NCI-H774 (cell line): ENCODE measurements at places on chromosomes 3 and 15.

DNA sequence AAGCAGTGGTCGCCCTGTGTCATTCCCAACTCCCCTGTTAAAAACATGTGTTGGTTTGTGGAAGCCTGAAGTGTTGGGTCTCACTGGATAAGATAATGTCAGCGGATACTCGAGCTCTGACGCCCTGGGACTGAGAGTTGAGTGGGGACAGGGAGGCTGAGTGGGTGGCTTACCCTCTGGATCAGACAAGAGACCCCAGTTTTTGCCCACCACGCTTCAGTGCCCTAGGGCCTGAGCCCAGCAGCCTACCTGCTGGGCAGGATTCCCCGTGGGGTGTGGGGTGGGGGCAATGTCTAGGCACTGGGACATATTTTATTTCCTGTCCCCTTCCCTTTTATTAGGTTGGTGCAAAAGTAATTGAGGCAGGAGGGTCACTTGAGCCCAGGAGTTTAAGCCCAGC, 75.0 kb downstream of the SMAD6 start:
- no peak for DNase-seq

GRCh38 chr3:118842147-118842863, 192.3 kb downstream of the IGSF11 start:
- DNase-seq = no peak

GRCh38 chr3:52915294-52915693, 17.9 kb upstream of the STIMATE start:
- DNase-seq = no peak

DNA sequence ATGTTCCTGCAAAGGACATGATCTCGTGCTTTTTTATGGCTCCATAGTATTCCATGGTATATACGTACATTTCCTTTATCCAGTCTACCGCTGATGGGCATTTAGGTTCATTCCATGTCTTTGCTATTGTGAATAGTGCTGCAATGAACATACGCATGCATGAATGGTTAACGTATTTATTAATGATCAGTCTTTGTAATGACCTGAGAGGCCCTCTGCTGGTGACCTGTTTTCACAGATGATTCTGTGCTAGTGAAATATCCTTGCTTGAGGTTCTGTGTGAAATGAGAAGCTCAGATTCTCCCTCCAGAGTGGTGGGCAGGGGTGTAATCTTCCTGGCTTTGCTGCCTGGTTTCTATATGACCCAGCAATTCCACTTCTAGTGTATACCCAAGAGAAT, 160.2 kb upstream of the RASGRP1 start:
- no peak for DNase-seq
